ENCODE measurements at places on chromosomes 2 and 18. TPM values are rescaled to one million over a fixed set of nuclear protein-coding genes. Genes with fewer than 3 reads are reported as not detected.

DNA sequence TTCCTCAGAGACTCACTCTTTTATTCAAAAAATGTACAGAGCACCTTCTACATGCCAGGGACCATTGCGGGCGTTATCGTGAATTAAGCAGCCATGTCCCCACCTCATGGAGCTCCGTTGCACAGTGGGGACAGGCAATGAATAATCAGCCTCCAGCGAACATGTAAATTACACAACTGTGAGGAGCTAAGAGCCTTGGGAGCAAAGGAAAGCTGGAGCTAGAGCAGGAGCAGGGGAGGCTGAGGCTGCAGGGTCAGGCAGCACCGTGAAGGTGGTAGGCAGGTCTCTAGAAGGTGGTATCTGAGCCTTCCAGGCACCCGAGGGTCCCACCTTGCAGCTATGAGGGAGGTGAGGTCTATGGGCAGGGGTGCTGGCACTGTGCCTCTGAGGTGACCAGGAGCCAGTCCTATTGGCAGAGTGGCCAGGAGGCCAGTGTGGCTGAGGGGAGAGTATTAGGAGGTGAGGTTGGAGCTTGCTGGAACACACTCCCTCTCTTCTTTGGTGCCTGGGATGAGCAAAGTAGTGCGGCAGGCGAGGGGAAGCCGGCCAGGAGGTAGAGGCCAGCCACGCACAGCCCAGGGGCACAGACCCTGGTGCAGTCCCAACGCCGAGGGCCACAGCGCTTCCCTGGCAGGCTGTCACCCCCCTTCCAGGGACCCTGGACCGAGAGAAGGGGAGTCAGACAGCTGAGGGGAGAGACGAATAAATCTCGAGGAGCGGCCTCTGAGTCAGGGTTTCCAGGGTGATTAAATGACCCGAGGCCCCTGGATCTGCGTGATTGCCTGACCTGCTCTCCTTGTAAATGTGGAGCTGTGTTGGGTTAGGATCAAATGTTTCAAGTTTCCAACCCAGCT is 167.3 kb downstream of the SEPTIN10 start:
- DNase-seq, result peak; percentile 40
- H3K27me3 ChIP-seq, result no peaks in the 10 kb centered on the region
- peaks cover 39% of the 10 kb centered on the region for H3K36me3 ChIP-seq
- peak overlapping the region; percentile 5 for H3K4me3 ChIP-seq
- peak overlapping the region; percentile 92 for H3K27ac ChIP-seq

DNA sequence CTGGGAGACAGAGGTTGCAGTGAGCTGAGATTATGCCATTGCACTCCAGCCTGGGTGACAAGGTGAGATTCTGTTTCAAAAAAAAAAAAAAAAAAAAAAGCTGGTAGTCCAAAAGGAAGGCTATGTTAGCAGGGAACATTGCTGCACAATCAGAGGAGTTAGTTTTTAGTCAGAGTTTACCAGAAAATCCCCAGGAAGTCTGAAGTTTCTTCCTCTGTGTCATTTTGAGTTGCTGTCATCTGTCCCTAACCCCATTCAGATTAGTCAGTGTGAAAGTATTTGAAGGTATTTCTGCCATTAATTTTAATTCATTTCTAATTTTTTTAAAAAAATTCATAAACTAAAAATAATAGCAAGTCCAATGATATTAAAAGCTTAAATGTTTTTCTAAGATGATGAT is 33.5 kb upstream of the CERS6 start:
- H3K4me3 ChIP-seq, result no peak overlapping the region
- DNase-seq, result no peak
- no peak overlapping the region for H3K27ac ChIP-seq
- H3K27me3 ChIP-seq, result peaks cover 6% of the 10 kb centered on the region
- no peaks in the 10 kb centered on the region for H3K36me3 ChIP-seq

DNA sequence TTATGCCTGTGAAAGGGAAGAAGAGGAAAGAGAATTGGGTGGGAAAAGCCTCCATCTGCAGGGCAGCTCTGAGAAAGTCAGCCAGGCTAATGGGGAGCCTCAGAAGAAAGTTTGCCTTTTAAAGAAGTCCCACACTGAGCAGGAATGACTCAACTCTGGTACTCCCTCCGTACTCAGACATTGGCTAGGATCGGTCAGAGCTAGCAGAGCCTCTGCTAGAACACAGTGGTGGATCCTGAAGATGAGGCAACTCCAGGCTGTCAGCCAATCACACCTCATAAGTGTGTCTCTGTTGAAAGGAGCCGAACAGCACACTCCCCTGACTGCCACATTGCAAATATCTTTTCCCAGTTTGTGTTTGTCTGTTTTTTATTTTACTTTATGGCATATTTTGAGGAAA is 96.9 kb downstream of the HNRNPLL start:
- DNase-seq, result peak; percentile 83
- H3K27ac ChIP-seq, result no peak overlapping the region
- peaks cover 33% of the 10 kb centered on the region for H3K4me1 ChIP-seq
- no peak overlapping the region for H3K4me3 ChIP-seq
- peaks cover 21% of the 10 kb centered on the region for H3K27me3 ChIP-seq

GRCh38 chr18:54116541-54117257 is 107.8 kb downstream of the MBD2 start:
- no peak overlapping the region for H3K4me3 ChIP-seq
- H3K27me3 ChIP-seq, result peaks cover 5% of the 10 kb centered on the region
- no peaks in the 10 kb centered on the region for H3K36me3 ChIP-seq

DNA sequence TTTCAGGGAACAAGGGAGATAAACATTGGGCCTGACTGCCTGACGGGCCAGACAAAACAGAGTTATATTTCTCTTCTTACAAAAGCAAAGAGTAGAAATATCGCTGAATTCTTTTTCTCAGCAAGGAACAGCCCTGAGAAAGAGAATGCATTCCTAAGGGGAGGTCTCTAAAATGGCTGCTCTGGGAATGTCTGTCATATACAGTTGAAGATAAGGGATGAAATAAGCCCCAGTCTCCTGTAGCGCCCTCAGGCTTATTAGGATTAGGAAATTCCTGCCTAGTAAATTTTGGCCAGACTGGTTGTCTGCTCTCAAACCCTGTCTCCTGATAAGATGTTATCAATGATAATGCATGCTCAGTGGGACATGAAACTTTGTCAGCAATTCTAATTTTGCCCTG is 134.9 kb upstream of the CNTNAP5 start:
- H3K27me3 ChIP-seq, result no peaks in the 10 kb centered on the region
- DNase-seq, result no peak
- H3K27ac ChIP-seq, result no peak overlapping the region
- no peaks in the 10 kb centered on the region for H3K4me1 ChIP-seq

- no peak overlapping the region for H3K4me3 ChIP-seq
- H3K36me3 ChIP-seq, result no peaks in the 10 kb centered on the region
- peaks cover 14% of the 10 kb centered on the region for H3K4me1 ChIP-seq
- peaks cover 3% of the 10 kb centered on the region for H3K27me3 ChIP-seq
- H3K27ac ChIP-seq, result no peak overlapping the region
These were observed 883.7 kb downstream of the TSN start for GRCh38 chr2:122639176-122639575.

DNA sequence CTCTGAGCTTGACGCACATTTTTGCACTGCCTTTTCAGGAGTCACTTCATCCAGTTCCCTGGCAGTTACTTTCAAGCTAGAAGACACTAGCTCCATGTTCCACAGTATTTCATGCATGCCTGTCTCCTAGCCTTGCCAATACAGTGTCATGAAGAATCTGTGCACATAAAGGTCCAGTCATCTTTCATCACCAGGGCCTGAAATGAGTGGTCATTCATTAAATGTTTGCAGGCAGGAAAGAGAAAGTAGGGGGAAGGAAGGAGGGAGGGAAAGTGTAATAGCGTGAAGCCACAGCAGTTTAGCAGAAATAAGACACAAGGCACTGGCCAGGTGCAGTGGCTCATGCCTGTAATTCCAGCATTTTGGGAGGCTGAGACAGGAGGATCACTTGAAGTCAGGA is 92.4 kb upstream of the COPS8 start:
- no peaks in the 10 kb centered on the region for H3K36me3 ChIP-seq
- H3K4me1 ChIP-seq, result peaks cover 5% of the 10 kb centered on the region
- H3K27me3 ChIP-seq, result peaks cover 16% of the 10 kb centered on the region
- H3K4me3 ChIP-seq, result no peak overlapping the region
- no peak for DNase-seq

DNA sequence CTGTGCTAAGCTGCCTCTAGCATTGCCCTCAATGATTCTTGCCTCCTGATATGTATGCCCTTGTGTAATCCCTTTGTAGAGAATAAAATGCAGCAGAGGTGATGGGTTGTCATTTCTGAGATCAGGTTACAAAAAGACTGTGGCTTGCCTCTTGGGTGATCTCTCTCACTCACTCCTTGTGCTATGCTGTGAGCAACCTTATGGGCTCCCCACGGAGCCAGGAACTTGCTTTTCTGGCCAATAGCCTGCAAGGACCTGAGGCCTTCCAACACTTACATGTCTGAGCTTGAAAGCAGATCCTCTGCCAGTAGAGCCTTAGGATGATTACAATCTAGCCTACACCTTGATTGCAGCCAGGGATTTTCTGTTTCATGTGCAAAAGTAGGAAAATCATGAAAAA is 123.1 kb upstream of the XIRP2 start:
- no peak overlapping the region for H3K4me3 ChIP-seq
- DNase-seq, result no peak
- no peaks in the 10 kb centered on the region for H3K4me1 ChIP-seq
- no peaks in the 10 kb centered on the region for H3K36me3 ChIP-seq
- peaks cover 1% of the 10 kb centered on the region for H3K27me3 ChIP-seq

DNA sequence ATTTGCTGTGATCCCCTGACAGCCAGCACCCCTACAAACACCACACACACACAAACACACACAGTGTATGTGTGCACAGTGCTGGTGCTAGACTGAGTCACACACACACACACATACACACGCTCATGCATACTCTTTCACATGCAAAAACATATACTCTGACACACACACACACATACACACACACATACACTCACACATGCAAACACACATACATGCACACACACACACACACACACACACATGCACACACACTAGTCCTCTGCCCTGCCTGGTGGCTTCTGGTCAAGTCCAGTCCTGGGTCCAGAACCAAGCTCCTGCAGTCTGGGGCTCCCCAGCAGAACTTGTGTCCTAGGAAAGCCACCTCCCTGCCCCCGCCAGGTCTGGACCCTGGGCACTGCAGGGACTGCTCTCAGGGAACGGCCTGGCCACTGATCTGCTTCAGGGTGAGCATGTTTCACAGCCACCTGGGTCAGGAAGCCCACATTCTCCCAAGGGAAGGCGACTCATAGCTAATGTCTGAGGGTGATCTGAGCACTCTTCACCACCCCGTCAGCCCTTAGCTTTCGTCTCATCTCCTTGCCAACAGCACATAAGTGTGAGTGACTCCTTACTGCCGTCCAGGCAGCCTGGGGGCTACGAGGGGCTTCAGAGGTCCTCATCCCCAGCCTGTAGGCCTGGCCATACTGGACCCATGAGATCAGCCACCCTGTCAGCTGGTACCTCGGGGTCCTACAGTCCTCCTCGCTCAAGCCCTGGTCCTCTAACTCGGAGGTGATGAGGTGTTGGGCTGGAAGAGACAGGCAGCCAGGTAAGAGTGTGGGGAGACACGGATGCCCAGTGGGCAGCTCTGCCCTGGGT is 88.1 kb downstream of the MCFD2 start:
- H3K4me3 ChIP-seq, result peak overlapping the region; percentile 27
- H3K27me3 ChIP-seq, result peaks cover 3% of the 10 kb centered on the region
- peaks cover 75% of the 10 kb centered on the region for H3K4me1 ChIP-seq
- H3K36me3 ChIP-seq, result peaks cover 15% of the 10 kb centered on the region
- peak; percentile 60 for DNase-seq
- peak overlapping the region; percentile 95 for H3K27ac ChIP-seq

- H3K4me3 ChIP-seq, result peak overlapping the region; percentile 60
- no peak for DNase-seq
- peak overlapping the region; percentile 91 for H3K27ac ChIP-seq
- peaks cover 86% of the 10 kb centered on the region for H3K4me1 ChIP-seq
These were observed 103.7 kb downstream of the CCDC85A start for GRCh38 chr2:56287508-56287907.

- H3K4me3 ChIP-seq, result no peak overlapping the region
- H3K27ac ChIP-seq, result no peak overlapping the region
- peaks cover 12% of the 10 kb centered on the region for H3K4me1 ChIP-seq
- peaks cover 8% of the 10 kb centered on the region for H3K36me3 ChIP-seq
These were observed 69.2 kb downstream of the PLB1 start for GRCh38 chr2:28565033-28565432.

- peak overlapping the region; percentile 57 for H3K4me3 ChIP-seq
- no peaks in the 10 kb centered on the region for H3K36me3 ChIP-seq
- DNase-seq, result peak; percentile 32
- H3K27ac ChIP-seq, result no peak overlapping the region
These were observed 72.6 kb upstream of the THUMPD2 start for GRCh38 chr2:39851651-39852110.

GRCh38 chr2:205681401-205682238 is 681 bp upstream of the NRP2 start:
- H3K27ac ChIP-seq, result peak overlapping the region; percentile 70
- H3K4me1 ChIP-seq, result peaks cover 51% of the 10 kb centered on the region
- peaks cover 3% of the 10 kb centered on the region for H3K27me3 ChIP-seq

- no peaks in the 10 kb centered on the region for H3K36me3 ChIP-seq
- H3K4me1 ChIP-seq, result no peaks in the 10 kb centered on the region
- H3K27ac ChIP-seq, result no peak overlapping the region
- H3K27me3 ChIP-seq, result no peaks in the 10 kb centered on the region
- H3K4me3 ChIP-seq, result no peak overlapping the region
These were observed 132.2 kb upstream of the SP5 start for GRCh38 chr2:170582751-170583463.

GRCh38 chr2:86037141-86037794 is 68.4 kb downstream of the POLR1A start:
- H3K27me3 ChIP-seq, result peaks cover 6% of the 10 kb centered on the region
- peak; percentile 87 for DNase-seq
- H3K4me3 ChIP-seq, result peak overlapping the region; percentile 34
- H3K4me1 ChIP-seq, result peaks cover 41% of the 10 kb centered on the region
- H3K27ac ChIP-seq, result peak overlapping the region; percentile 88

- H3K36me3 ChIP-seq, result peaks cover 5% of the 10 kb centered on the region
- DNase-seq, result no peak
- no peaks in the 10 kb centered on the region for H3K27me3 ChIP-seq
These were observed 767.4 kb downstream of the TDRD15 start for GRCh38 chr2:21891191-21891590.

DNA sequence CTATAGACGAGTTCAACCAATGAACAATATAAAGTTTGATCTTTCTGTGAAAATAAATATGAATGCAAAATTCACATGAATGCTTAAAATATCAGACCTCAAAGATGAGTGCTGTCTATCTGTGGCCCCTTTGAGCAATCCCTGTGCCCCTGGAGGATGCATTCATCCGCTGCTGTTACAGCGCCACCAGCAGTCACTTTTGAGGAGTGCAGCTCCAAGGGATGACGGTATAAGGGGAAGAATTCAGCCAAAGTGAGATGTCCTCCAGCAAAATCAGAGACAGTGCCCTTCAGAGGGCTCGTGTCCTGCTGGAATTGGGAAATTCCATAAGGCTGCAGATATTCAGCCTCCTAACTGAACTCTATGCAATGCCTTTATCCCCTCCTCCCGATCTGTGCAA is 12.0 kb upstream of the CHRNA1 start:
- peak overlapping the region; percentile 100 for H3K27ac ChIP-seq
- H3K36me3 ChIP-seq, result no peaks in the 10 kb centered on the region
- H3K27me3 ChIP-seq, result peaks cover 2% of the 10 kb centered on the region
- H3K4me1 ChIP-seq, result peaks cover 82% of the 10 kb centered on the region

Gene ASPRV1
- not detected for total RNA-seq

Gene ANKRD30B
- total RNA-seq, result not detected

Gene CCL20
- total RNA-seq, result not detected

Gene MOGAT1
- not detected for total RNA-seq

Gene UXS1
- total RNA-seq, result 45.7 TPM

Gene PDCD1
- total RNA-seq, result not detected

Gene SCN7A
- not detected for total RNA-seq

Gene EPC2
- total RNA-seq, result 18.8 TPM

Gene REG1B
- total RNA-seq, result not detected

Gene DSG4
- total RNA-seq, result not detected

Gene ATP6V1C2
- total RNA-seq, result not detected
